ENCODE measurements at places on chromosomes 4 and X.

GRCh38 chrX:53637479-53637878 is 49.0 kb downstream of the HUWE1 start:
- no peak for DNase-seq

DNA sequence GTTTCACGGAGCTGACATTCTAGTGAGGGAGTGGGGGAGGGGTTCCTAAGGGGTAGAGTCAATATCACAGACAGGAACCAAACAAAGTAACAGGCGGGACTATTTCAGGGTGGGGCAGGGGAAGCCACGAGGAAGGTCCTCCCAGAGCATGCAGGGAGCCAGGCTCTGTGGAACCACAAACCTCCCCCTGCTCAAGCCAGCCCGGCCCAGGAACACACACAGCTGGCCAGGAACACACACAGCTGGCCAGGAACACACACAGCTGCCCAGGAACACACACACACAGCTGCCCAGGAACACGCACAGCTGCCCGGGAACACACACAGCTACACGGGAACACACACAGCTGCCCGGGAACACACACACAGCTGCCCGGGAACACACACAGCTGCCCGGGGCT is 24.8 kb downstream of the EVC2 start:
- DNase-seq, result no peak

DNA sequence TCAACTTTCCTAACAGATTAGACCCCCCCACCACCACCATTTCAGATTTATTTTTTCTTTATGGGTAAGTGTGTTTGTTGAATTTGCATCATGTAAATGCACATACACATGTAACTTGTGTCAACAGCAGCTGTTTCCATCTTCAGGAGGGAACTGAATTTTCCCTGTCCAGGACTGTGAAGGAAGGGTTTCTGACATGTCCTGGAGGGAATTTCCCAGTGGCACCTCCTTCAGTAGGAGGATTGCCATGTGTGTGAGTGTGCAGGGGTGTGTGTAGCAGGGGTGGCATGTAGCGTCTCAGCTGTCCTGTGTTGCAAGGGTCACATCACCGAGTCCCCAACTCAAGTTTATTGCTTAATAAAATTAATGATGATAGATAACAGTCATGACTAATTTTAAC is 19.7 kb downstream of the HERC6 start:
- DNase-seq, result no peak

GRCh38 chrX:96170626-96171025 is 514.0 kb upstream of the DIAPH2 start:
- no peak for DNase-seq

DNA sequence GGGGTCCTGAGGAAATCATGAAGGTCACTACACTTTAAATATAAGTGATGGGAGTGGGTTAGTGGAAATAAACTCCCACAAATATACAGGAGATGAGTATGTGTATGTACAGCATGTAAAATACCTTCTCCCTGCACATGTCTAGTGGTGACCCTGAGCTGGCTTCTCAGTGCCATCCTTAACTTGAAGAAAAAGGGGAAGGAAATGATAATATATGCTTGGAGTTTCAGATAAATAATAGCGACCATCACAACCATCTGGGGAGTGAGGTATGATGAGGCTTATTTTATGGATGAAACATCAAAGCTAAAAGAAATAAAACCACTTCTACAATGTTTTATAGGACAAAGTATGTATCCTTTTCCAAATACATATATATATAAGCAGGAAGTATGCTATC is 41.0 kb upstream of the SORBS2 start:
- DNase-seq, result no peak

- DNase-seq, result peak; percentile 57
Observed at GRCh38 chrX:44874420-44875184, 1.6 kb downstream of the KDM6A start.

- peak; percentile 89 for DNase-seq
Observed at GRCh38 chrX:108186811-108187210, 95.2 kb downstream of the ATG4A start.

GRCh38 chrX:118499295-118499694 is 3.7 kb downstream of the DOCK11 start:
- no peak for DNase-seq

- DNase-seq, result peak; percentile 97
Observed at GRCh38 chr4:118765399-118765798, 70.5 kb downstream of the SEC24D start.

GRCh38 chr4:158219623-158220022 is 9.3 kb downstream of the TMEM144 start:
- DNase-seq, result no peak

DNA sequence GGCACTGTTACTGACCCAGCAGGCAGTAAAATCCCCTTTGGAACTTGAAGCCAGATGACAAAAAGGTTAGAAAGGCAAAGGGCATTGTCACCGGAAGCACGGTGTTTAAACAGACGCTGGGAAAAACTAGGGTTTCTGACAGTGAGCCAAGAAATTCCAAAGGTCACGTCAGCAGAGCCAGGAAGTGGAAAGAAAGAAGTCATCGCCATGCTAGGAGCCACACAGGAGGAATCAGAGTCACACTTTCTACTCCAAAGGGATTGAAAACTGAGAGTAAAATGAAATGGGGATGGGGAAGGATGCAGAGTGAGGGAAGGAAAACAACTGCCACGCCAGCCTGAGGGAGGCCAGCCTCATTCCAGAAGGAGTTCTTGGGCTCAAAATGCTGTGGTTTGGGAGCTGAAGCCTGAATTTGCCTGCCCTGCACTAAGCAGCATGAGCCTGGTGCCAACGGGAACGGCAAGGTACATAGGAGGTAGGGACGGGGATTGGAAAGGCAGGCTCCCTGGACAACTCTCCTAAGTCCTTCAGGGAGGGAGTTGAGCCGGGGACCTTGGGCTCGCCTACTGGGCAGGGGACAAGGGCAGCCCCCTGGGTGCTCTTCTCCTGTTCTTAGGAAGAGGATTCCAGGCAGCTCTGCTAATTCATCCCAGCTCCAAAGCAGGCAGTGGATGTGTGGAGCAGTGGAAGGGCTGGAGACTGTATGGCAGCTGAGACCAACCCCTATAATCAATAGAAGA is 66.8 kb downstream of the SOWAHB start:
- DNase-seq, result peak; percentile 79

DNA sequence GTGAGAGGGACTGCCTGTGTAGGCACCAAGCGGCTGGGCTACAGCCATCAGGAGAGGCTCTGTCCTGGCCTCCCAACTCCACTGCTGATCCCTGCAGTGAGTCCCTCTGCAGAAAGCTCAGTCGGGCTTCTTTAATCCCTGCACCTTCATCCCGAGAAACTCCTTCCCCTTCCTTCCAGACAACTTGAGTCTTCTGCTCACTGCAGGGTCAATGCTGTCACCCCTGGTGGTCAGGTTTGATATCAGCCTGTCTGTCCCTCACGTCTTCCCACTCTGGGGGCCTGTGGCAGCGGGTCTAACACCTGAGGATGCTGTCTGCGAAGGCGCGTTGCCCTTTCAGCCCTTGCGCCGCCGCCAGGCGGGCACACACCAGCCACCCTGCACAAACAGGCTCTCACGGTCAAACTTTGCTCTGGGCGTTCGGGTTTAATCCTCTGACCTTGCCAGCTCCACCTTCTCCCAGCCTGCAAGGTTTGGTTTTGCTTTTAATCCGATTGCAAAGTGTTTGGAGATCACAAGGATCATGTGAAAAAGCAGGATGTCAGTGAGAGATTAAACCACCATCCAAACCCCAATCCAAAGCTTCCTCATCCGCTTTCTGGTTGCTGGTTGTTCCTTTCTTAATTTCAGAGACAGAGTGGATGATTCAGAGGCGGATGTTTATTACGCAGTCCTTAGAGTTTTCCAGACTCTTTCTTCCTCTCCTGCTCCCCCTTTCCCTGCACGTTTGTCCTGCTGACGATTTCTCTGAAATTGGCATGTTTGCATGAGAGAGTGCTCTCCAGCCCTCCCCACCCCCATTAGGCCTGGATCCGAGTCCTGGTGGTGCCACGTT is 74.8 kb upstream of the SLC34A2 start:
- no peak for DNase-seq

DNA sequence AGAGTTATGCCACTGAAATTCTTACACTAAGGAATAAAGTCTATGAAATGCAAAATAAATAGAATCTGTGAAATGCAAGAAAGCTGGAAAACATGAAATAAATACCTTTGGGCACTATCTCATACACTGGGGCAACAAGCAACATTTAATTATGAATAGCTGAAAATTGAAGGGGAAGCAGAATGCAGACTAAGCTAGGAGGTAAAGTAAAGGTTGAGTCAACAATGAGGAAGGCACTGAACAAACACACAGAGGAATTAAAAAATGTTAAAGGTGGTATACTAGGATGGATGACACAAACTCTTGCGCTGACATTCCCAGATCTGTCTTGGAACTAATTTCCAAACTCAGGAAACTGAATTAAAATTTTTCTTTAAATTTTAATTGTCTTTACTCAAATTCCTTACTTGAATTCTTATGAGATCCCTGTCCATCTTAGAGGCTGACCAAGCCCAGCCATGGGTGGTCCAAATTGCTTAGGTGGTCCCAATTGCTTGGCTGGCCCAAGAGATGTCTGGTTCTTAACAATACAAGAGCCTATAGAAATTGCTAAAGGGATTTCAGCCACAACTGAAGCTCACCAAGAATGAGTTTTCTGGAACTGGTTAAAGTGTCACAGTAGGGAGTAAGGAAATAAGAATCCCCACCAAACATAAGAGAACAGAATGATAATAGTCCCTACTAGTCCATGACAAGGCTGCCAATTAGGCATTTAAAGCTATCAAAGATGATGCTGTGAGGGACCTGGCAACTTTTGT is 41.3 kb upstream of the ZCCHC13 start:
- no peak for DNase-seq

DNA sequence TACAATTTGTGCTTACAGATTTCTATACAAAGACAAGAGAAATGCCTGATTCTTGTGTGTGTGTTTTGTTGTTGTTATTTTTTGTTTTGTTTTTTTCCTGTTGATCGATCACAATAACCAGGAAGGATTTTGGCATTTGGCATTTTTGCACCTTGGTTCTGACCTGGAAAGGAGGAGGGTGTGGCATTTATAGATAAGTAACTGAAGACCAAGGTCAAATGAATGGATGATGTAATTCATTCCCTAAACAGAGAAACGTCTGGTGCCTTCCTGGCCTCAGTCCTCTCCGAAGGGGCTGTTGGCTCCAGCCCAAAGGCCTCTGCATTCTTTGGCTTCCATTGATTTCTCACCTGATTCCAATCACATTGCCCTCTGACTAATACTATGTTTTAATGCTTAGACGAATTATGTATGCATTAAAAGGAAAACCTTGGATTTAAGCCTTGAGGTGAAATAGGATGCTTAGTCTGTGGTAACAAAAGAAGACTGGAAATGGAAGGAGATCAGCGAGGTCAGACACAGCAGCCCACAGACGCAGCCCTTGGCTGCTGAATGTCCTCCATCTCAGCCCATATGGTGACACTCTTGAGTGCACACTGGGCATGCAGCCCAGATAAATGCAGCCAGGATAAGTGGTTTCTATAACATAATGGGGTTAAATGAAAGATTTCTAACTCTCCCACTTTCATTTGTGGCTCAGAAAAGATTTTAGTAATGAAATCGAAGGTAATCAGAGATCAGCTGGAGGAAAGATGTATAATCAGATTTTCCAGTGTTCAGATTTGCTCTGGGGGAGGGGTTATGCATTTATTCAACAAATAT is 60.5 kb upstream of the TRIM2 start:
- peak; percentile 74 for DNase-seq

DNA sequence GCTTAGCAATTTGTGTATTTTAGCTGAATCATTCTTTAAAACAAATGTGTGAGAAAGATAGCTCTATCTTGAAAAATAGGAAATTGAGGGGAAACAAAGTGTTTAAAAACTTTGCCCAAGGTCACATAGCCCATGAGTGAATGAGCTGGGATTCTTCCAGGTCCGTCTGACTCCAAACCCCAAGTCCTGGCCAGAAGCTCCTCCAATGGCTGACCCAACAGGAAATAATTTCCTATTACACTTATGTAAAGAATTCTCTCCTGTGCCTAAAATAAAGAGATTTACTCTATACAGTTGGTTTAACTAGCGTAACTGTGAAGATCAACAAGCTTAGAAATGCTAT is 287.6 kb downstream of the ARHGAP24 start:
- DNase-seq, result peak; percentile 88

- DNase-seq, result no peak
Observed at GRCh38 chr4:150906987-150907633, 108.0 kb downstream of the LRBA start.

DNA sequence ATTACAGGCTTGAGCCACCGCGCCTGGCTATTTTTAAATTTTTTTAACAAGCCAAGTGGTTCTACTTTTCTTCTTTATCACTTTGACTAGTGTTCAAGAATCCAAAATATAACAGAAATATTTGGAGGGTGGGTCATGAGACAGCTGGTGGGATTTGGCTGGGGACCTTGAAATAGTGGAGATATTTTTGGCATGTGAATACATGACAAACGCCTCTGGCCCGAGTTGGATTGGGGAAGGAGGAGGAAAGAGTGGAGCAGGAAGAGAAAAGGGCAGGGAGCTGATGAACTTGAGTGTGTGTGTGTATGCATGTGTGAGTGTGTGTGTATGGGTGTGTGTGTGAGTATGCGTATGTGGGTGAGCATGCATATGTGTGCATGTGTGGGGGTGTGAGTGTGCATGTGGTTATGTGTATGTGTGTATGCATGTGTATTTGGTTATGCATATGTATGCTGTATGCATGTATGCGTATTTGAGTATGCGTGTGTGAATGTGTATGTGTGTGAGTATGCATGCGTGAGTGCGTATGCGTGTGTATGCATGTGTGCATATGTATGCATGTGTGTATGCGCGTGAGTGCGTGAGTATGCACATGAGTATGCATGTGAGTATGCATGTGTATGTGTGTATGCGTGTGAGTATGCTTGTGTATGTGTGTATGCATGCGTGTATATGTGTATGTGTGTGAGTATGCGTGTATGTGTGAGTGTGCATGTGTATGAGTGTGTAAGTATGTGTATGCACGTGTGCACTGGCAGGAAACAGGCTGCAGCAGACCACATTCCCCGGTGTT is 49.6 kb downstream of the JADE1 start:
- peak; percentile 47 for DNase-seq

GRCh38 chrX:132219343-132219768 is at the start of gene RAP2C:
TSS of gene RAP2C (minus strand) at chrX:132219447. CDS start at chrX:132217268, 2,179 bp downstream.
- peak; percentile 53 for DNase-seq

GRCh38 chr4:162265802-162266201 is 102.0 kb upstream of the FSTL5 start:
- DNase-seq, result no peak

DNA sequence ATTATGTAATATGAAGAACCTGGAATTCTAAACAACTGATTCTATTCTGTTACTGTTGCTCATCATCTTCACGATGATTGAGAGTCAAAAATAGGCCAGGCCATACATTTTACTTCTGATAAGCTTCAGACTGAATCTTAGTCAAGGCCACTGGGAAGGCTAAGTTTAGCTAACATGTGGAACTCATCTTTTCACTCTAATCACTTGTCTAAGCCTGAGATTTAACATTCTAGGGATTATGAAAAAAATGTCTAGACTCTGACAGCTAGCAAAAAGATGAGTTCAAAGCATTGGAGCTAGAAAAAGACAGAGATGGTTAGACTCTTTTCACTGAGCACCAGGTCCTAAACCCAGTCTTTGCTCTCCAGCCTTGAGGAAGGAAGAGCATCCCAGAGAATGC is 656.2 kb upstream of the IGFBP7 start:
- DNase-seq, result no peak

DNA sequence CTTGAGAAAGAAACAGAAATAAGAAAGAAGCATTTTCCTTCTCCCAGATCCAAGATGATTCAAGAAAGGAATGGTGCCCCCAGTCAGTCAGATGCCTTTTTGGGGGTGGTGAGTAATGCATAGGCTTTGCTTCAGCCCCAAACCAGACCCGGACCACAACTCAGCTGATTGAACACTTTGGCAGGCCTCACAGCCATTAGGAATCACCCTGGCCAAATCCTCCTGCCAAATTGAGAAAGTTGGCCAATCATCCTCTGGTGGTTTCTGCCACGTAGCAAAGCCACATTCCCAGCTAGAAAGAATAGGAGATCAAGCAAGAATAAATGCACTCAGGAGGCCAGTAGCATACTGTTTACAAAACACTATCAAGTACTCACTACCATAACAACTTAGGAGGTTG is 33.7 kb downstream of the FRMD7 start:
- DNase-seq, result peak; percentile 54

Data from astrocyte of the spinal cord (primary cell).